ENCODE measurements at places on chromosomes 3 and 15.

DNA sequence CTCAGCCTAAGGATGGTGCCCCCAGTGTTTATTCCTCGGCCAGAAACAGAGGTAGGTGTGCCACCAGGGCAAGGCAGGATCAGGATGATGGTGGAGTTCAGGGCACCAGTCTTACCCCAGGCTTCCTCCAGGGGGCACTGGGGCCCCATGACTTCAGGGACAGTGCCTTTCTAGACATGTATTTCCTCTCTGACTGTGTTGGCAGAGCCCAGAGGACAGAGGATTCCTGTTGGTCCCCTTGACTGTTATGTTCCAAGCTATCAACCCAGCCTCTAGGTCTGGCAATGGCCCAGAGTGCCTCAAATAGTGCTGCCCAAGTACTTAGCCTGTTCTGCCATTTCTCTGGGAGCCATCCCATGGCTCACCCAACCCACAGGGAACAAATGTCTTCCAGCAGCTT lies 2.8 kb downstream of the HEMK1 start:
- peak; percentile 36 for DNase-seq

DNA sequence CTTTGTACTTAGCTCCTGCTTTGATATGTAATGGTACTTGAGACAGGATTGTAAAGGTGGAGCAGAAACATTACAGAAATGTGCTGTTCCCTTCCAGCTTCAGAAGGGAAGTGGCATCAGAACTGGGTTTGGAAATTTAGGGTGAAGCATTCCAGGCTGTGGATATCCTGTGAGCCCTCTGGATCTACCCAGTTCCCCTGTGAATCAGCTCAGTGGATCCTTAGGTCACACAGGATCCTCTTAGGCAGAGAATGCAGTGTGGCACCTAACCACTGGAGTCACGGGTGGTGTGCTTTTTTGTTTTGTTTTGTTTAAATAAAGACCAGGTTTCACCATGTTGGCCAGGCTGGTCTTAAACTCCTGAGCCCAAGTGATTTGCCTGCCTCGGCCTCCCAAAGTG lies 66.0 kb downstream of the TRIM71 start:
- no peak for DNase-seq

GRCh38 chr3:117846238-117846637 lies 1136.7 kb downstream of the TUSC7 start:
- no peak for DNase-seq

DNA sequence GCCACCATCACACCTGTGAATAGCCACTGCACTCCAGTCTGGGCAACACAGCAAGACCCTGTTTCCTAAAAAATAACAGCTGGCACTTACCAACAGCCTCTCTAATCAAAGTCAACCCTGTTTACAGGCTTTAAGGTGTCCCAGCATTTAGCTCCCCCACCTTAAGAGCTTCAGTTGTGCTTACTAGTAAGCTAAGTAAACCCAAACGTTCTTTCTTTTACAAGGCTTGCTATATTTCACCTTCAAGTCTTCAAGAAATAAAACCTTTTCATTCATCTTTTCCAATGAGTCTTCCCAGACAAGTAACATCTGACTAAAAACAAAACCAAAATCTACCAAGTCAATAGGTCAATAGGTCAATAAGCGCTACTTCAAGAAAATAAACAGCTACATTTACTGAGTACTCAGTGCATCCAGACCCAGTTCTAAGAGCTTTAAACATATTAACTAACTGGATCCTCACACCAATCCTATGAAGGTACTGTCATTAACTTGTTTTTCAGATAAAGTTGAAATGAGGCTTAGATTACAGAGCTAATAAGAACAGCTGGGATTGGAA lies 62.4 kb downstream of the PBRM1 start:
- DNase-seq, result no peak

DNA sequence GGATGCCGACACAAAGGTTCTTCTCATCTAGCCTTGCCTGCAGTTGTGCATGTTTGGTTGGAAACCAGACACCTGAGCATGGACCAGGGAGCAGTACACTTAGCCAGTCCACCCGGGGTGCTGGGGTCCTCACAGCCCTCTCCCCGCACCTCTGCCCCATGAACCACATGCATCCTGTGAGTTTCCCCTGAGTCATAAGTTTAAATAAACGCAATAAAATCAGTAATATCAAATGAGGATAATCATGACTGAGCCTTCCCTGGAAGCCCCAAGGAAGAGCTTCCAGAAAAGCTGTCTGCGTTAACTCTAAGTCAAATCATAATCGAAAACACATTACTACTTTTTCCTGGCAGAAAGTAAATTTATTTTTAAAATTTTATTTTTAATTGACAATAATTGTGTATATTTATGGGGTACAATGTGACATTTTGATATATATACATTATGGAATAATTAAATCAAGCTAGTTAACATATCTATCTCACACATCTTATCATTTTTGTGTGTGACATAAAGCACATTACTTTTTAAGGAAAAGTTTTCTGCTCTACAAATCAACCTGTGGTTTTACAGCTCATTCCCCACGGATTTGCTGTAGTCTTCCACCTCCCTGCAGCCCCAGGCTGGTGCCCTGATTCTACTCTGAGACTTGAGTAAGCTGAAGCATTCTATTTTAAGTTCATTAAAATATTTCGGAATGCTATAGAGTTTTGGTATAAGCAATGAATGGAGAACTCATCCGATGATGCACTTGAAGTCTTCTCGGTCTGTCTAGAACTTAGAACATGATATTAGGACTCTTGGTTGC lies 166.0 kb upstream of the EIF1B start:
- DNase-seq, result no peak

DNA sequence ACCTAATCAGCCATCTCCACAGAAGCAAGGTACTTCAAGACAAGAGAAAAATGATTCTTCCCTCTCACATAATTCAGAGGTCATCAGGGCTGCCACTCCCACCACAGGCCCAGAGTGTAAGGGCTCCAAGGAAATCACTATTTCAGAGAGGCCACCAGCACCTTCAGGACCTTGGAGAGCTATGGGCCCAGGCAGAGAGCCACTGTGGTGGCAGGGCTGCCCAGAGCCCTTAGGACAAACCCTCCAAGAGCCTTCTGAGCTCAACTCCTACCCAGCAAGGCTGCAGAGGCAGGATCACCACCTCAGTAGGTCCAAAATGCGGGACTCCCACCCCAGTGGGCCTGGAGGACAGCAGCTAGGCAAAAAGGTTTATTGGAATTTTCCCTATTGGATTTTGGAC lies 17.9 kb upstream of the FAN1 start:
- DNase-seq, result no peak

- no peak for DNase-seq
These were observed 4.9 kb downstream of the IL17RD start for GRCh38 chr3:57160076-57160764.
